GM13976 (cell line): ENCODE measurements at places on chromosomes 5 and 9.
A peak's percentile ranks its signal among the peaks of the same experiment; 100 is the strongest.

GRCh38 chr5:169803077-169803981, 166.3 kb downstream of the DOCK2 start:
- no peak for DNase-seq

- no peak for DNase-seq
Measured at GRCh38 chr9:110509792-110510191, 69.7 kb downstream of the SVEP1 start.

GRCh38 chr5:180596115-180596667, 4.9 kb upstream of the SCGB3A1 start:
- no peak for DNase-seq

DNA sequence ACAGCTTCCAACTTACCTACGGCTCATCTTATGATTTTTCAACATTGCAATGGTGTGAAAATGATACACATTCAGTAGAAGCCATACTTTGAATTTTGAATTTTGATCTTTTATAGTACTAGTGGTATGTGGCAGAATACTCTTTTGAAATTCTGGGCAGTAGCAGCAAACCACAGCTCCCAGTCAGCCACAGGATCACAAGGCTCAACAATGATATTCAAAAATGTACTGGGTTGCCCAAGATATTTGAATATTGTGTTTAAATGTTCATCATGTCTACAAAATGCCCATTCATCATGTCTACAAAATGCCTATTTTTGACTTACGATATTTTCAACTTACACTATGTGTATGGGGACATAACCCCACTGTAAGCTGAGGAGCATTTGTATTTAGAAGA, 81.3 kb upstream of the PRR16 start:
- no peak for DNase-seq

- DNase-seq, result no peak
Measured at GRCh38 chr5:126482591-126482990, 59.4 kb downstream of the GRAMD2B start.

DNA sequence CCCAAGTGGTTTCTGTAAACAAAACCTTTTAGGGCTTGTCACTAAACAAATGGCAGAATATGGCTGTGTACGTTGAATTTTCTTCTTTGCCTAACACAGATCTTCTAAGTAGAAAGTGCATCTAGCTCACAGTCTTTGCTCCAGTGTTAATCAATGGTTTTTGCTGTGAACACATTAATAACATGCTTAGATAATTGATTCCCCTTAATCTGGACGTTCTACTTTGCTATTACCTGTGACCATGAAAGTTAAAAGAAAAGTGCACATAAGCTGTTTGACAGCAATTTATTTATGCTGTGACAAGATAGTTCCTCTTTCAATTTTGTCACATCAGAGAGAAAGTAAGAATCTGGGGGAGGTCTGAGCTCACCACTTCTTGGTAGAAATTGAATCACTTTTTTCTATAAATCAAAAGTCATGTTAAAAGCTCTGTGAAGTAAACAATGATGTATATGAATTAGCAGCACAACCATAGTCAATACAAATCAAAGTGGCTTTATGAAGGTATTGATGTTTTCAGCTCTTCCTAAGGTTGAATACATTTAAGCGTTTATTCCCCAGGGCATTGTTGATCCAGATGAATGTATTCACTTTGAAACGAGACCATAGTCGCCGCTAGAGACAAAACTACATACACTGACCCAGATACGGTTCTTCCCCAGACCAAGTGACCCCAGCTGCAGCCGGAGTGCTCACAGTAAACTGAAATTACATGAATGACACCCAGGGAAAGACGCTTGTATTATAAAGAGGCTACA, 174.6 kb upstream of the ZNF608 start:
- DNase-seq, result peak; percentile 57

GRCh38 chr5:24777392-24777791, 132.6 kb upstream of the CDH10 start:
- DNase-seq, result no peak

DNA sequence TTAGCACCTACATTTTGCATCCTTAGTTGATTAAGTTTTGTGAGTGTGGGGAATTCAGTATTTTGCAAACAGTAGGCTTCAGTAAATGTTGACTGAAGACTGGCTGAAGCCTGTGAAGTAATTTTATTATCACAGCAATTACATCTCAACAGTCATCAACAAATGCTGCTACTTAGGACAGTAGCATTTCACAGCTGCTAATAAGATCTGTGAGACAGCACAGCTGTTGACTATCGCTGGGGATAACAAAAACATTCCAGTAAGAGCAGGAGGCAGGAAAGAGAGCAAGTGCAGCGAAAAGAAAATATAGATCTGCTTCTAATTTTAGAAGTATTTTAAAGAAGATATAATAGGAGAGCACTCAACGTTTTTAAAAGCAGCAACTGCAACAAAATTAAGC, 117.3 kb upstream of the FGF10 start:
- no peak for DNase-seq

GRCh38 chr9:120539951-120540350, 40.0 kb downstream of the CDK5RAP2 start:
- DNase-seq, result no peak

GRCh38 chr5:81556809-81557208, 162.9 kb upstream of the ACOT12 start:
- peak; percentile 12 for DNase-seq

DNA sequence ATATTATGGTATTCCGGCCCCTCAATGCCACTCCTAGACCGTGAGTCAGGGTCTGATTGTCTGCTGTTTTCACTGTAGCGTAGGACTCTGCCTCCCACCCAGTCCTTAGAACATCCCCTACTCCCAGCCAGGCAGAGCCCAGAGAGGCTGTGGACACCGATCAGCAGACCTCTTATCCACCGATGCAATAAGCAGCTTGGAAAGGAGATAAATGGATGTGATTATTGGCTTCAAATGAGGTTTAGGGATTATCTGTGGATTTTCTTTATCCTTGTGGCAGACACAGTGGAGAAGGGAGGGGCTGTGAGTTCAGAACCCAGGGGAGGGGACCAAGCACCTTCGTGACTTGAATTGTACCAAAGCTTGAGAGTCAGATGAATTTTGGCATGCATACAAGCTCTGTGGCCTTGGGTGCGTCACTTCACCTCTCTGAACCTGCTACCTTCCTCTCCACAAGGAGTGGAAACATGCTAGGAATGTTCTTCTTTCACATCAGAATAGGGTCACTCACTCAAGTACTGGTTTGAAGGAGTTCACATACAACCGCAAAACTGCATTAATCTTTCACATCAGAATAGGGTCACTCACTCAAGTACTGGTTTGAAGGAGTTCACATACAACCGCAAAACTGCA, 83.1 kb upstream of the CPLX2 start:
- DNase-seq, result no peak

DNA sequence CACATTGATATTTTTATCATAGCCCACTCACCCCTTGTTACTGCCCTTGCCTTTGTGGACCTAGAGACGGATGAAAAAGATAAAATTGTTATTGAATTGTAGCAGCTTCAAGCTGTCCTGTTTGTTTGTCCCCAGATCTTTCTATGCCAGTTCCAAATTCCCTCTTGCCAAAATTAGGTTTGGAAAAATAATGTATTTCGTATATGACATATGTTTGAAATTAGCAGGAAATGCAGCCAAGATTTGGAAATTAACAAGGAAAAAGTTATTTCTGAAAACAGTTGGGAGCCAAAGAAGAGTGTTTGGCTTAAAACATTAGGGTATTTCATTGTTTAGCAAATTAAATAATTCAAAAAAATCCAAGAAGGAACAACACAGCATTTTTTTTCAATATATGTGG, 33.5 kb downstream of the SPATA31D1 start:
- DNase-seq, result no peak

- DNase-seq, result no peak
Measured at GRCh38 chr9:128771094-128771721, 519 bp downstream of the ZER1 start.

DNA sequence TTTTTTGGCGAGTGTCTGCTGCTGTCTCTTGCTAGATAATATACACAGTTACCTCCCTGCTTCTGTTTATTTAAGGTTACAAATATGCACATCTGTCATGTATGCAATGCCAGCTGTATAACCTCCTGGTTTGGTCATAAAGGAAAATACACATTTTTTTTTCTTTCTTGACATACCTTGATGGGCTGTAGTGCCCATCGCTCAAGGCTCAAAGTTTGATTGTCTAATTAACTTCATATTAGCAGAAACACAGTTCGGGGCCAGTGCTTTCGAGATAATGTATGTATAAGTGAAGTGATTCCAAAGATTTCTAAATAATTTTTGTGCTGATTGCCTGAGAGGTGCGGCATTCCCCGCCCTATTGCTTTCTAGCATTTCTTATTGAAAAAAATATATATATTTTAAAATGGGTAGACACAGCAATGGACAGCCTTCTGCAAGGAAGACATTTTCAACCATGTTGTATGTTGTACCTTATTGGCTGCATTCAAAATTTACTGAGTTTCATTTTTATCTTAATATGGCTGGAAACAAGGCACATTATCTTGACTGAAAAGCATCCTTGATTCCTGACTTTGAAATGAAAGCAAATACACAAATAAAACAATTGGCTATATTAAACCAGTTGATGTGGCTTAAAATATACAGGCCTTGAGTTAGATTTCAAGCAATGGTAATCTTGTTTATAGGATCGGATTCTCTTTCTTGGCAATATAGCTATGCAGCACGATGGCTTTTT, 206.2 kb downstream of the MEF2C start:
- DNase-seq, result no peak

- DNase-seq, result no peak
Measured at GRCh38 chr5:10064546-10065195, 185.0 kb downstream of the ATPSCKMT start.

DNA sequence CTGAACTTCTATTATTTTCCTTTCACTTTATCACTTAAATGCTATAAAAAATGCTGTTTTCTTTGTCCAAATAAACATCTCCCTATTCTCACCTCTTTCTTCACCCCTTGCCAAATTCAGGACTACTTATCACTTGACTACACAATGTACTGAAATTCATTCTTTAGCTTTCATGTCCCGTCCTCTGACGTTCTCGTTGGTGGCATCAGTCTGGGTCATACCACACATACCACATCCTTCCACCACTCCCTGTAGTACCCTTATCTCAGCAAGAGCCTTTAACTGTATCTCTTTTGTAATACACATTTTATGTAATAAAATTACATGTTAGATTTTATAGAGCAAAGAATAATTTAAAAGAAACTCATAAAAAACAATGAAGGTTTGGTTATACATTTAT, 231.1 kb upstream of the PAPPA start:
- no peak for DNase-seq

DNA sequence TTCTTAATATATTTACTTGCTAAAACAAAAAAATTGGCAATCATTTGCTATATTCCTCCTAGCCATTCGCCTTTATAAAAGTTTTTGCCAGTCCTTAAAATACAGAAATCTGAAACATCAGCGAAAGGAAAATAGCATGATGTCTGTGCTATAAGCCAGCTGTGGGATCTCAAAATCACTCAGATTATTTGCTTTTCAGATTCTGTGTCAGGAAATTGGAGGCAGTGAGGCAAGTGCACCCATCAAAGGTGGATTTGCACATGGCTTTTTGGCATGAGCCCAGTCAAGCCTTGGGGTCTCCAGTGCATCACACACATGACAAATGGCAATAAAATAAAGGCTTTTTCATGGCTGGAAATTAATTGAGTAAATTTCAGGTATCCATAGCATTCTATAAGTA, 196.8 kb upstream of the DAPK1 start:
- DNase-seq, result no peak

DNA sequence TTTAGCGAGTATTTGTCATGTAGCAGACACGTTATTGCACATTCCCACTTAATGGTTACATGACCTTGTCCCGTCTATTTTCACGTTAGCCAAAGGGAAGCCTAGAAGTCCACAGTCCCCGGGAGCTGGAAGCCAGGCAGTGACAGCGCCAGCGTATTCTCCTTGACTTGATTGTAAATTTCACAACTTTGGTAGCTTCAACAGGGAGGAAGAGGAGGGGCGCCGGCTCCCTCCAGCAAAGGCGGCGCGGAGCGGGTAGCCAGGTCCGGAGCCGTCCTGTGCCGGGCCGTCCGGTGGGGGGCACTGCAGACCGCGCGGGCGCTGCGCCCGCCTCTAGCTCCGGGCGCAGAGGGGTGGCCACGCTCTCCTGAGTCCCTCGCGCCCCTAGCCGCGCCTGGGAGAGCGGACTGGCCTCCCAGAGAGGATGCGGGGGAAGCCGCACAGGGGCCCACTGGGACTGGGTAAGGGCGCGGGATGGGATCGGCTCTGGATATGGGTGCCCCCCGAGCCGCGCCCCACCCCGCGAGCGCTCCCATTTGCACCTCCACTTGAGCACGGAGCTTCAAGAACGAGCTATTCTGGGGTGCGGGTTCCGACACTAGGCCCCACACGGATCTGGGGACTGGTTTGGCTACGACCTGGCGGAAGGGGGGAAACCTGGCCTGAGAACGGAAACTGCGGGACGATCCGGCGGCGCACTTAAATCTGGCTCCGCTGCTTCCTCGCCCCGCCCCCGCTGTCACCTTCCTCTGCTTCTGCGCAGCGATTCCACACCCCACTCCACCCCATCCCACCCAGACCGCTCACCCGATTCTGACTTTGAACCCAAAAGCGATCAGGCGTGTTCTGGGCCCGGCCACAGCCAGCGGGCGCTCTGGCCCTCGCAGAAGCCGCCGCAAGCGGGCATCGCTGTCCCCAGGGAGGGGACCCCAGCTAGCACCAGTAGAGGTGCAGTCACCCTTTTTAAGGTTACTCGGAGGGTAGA, 23.8 kb downstream of the KLF4 start:
- peak; percentile 79 for DNase-seq

- no peak for DNase-seq
Measured at GRCh38 chr5:73623901-73624404, 2.0 kb upstream of the ARHGEF28 start.

DNA sequence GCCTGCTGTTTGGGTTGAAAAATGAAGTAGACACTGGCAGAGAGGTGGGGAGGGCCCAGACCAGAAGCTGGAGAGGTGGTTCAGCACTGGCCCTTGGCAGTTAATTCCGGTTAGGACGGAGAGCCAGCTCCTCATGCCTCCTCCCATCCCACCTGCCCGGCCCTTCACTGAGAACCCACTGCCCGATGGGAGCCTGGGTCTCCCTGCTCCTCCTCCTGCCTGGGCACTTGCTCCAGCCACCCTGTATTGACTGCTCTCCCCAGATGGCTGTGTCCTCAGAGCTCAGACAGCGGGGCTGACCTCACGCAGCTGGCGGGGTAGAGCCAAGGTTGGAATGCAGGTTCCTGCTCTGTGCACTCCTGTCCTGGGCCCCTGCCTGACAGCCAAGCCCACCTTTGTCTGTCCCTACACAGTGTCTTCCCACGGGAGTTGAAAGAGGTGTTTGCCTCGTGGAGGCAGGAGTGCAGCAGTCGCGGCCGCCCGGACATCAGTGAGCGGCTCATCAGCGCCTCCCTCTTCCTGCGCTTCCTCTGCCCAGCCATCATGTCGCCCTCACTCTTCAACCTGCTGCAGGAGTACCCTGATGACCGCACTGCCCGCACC, 114.7 kb downstream of the DAB2IP start:
- DNase-seq, result no peak

GRCh38 chr5:94276048-94276447, 342.4 kb downstream of the KIAA0825 start:
- DNase-seq, result no peak
